AG10803 (cell line): ENCODE measurements at places on chromosomes 7 and 10.

DNA sequence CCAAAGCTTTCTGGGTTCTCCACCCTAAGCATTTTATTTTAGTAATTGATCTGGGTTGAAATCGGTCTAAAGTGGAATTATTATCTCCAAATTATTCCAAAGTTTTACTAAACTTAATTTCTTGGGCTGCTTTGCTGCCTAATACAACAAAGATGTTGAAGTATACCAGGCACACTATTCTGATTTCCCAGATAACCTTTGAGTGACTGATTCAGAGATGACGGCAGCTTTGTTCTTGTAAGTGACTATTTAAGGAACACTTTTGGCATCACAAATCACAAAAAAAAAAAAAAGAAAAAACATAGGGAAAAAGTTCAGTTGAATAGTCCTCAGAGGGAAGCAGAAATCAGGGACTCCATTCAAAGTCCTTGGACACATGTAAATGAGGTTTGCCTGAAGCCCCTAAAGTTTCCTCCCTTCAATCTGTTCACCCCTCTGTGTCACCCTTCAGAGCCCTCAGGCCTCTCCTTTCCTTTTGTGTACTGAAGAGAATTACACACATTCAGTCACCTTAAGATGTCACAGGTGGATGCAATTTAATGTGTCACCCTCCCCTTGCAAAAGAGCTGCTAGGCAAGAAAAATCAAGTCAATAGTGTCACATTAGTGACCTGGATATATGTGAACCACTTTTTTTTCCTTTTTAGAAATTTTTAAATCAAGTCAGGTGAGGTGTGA, 81.5 kb downstream of the RTKN2 start:
- DNase-seq = no peak

- peak; percentile 33 for DNase-seq
These were observed 51.1 kb upstream of the ADRB1 start for GRCh38 chr10:113992471-113993011.

- DNase-seq = no peak
These were observed 610.6 kb downstream of the ZWINT start for GRCh38 chr10:55750458-55750857.

DNA sequence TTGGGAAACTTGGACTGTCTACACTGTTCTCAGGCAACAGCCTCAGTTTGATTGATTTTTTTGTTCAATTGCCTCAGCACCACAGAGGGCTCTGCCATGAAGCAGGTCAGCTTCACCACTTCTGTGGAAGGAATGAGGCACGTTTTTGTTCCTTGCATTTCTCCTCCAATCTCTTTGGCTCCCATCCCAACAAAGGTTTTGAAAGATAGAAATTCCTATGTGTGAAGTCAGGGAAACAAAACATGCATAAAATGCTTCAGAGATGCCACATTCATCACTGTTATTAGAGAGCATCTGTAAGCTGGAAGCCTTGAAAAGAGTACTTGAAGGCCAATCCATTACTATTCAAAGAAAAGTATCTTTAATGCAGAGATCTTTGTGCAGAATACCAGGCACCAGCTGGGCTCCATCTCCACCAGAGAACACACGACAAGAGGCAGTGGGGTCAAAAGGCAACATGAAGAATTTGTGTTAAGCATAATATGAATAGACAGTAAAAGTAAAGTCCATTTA, 249.1 kb upstream of the LYZL1 start:
- DNase-seq = peak; percentile 95

DNA sequence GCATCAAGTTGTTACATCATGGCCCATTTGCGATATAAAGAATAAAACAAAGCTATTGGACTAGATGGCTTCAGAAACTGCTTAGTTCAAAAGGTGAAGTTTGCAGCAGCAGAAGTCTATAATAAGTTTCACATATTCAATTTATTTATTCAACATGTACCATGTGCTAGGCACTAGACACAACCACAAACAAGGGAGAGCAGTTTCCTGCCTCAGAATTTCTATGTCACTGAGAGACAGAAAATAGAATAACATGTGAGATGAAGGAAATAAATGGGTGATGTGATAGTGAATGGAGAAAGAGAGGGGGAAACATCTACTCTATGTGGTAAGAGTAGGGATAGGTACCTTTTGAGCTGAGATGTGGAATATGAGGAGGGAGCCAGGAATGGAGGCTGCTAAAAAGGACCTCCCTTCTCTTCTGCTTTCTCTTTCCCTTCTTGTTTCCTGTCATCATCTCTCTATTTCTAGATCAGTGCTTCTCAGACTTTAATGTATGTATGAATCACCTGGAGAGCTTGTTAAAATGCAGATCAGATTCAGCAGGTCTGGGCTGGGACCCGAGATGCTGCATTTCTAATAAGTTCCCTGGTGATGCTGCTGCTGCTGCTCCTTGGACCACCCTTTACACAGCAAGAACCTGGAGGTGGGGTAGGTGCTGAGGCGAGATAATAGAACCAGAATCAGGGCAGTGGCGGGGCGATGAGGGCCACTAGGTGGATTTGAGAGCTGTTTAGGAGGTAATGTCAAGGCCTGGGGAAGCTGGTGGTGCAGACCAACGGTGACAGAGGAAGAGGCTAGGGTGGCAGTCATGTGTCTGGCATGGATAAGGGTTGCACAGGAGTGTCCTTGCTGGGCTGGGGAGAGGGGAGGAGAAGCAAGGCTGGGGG, 13.7 kb upstream of the INMT start:
- no peak for DNase-seq

DNA sequence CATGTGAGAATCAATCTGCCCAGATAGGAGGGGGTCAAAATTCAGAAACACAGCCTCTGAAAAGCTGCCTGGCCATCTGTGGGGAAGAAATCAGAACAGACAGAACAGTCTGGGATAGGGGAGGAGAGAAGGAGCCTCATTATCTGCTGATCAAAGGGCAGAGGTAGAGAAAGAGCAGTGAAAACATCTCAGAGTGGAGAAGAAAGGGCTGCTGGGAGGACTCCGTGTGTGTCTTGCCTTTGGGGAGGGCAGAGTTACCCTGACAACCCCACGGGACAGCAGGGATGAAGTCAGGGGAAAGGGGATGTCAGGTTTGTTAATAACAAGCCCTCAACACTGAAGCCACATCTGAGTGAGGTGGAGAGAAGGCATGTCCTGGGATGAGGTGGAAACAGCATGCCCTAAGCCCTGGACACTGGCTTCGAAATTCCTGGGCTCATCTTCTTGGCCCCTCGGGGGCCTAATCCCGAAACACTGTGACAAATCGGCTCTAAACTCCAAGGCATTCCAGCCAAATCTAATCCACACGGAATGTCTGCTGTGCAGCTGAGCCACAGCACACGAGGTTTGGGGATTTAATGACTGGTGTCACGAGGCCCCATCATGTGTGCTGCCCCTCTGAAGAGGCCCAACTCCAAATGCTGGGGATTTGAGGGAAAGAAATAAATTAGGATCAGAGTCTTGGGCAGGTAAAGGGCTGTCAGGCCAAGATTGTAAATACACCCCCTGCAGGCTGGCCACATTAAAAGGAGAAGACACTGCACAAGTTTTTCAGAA, 82.8 kb upstream of the FGFR2 start:
- peak; percentile 3 for DNase-seq

- DNase-seq = no peak
These were observed 243.4 kb upstream of the PPP2R2D start for GRCh38 chr10:131657318-131657984.

DNA sequence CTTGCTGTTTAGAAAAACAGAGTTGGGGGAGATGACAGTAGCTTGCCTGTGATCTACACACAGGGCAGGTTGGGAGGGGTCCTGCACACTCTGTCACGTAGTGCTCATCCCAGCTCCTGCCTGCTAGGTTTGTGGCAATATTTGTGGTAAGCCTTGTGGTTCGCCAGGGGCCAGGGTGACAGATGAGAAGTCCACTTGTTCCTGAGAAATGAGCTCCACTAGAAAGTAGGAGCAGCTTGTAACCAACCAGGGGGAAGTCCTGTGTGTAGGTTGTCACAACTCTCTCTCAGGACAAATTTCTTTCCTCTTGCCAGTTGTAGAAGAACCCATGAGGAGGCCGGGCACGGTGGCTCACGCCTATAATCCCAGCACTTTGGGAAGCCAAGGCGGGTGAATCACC, 147.0 kb downstream of the TCF7L2 start:
- no peak for DNase-seq

- no peak for DNase-seq
These were observed 90.1 kb downstream of the FOXL3 start for GRCh38 chr7:380139-380485.

DNA sequence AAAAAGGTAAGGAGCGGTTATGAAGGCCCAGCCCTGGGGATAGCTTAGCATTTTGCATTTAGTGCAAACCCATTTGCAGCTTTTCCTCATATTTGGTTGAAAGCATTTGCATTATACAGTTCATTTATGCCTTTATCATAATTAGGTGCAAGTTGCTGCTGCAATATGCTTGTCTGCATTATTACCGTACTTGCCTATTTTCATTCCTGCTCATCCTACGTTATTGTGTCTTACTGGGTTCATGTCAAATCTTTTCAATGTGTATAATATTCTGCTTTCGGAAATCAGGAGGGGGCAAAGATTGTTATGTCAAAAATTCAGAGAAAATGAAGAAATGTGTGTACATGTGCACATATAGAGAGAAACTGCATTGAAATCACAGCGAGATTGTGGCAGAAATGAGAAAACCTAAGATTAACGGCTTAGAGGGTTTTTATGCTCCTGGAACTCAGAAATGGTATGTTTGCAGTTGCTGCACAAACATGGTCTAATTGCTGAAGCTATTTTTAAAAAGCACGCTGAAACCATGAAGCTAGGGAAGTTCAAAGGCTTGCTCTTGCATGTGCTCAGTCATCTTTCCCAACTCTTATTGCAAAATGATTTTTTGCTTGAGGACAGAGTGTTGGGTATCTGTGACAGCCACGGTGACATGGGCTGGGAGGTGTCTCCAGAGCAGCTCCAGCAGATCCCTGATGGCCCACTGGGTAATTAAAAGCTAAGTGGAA, 613.2 kb downstream of the SDK1 start:
- DNase-seq = no peak

GRCh38 chr10:61452655-61453641, at the start of gene TMEM26:
Gene TMEM26 (minus strand): TSS chr10:61453381. CDS start chr10:61453081, 300 bp downstream.
- peak; percentile 30 for DNase-seq

- peak; percentile 58 for DNase-seq
These were observed 63.3 kb upstream of the PRKG1 start for GRCh38 chr10:51010977-51011376.

DNA sequence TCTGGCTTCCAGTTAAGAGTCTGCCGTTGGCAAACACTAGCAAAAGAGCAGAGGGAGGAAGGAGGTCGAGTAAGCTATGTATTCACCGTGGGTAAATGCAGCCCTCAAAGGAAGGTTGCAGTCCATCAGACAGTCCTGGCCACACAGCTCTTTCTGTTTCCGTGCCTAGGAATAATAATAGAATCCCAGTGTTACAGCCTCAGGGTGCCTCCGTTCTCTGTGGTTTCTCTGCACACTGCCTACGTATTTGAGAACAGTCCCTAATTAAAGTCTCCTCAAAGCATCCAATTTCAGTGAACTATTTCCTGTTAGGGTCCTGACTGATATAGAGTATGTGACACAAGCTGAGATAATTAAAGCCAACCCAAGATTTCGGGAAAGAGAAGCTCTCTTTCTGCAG, 176.7 kb downstream of the GPAM start:
- no peak for DNase-seq

DNA sequence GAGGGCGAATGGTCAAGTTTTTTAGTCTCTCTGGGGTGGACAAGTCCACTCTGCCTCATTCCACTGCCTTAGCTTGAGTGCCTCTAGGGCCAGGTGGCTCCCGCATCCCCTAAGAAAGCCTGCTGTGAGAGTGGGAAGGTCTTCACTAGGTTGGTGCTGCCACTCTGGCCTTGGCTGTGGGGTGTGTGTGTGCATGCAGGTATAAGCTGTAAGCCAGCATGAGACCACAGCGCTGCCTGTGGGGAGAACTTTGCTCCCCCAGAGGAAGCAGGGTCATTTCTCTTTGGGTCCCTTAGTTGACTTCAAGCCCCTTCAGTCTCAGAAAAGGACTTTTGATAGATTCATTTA, 25.5 kb upstream of the PCBD1 start:
- no peak for DNase-seq

DNA sequence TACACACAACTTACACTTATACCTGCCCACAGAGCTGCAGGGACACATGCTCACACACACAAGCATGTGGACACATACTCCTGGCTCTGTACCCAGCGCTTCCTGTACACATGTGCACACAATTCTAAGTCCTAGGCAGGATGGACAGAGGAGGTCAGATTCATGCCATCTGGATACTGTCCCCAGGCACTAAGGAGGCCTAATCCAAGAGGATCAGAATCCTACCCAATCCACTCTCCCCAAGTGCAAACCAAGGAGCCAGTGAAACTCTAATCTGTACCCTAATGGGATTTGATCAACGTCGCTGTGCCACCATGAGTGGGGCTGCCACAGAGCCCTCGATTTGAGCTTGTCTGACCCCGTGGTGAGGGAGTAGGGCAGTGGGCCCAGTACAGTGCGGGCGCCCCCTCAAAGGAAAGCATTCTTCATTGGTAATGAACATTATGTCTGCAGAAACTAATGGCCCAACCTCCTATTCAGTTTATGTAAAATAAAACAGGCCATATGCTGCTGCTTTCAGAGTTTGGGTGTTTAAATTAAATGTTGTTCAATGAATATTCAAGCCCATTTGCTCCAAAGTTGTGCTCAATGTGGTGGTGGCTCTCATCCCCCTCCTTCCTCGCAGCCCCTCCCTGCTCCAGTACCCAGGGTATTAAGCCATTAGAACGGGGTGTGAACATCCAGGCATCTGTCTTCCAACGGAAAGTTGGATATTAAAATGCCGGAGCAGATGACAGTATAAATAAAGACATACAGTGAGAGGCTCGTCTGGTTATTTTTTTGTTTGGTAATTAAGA, 26.4 kb downstream of the RPS24 start:
- no peak for DNase-seq

DNA sequence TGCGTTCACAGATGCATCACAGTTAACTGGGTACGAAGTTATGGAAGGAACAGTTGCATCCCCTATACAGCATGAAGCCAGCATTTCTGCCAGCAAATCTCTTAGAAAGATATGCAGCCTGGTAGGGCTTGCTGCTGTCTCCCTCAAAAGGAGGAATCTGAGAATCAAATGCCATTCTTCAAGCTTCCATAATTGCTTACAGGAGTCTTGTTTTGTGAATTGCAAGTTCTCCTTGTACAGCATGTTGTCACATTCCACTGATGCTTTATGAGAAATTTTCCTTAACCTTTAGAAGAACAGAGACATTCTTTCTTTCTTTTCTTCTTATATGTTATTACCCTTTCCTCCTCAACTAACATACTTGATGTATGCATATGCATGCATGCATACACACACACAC, 134.6 kb downstream of the CHRM2 start:
- peak; percentile 64 for DNase-seq

DNA sequence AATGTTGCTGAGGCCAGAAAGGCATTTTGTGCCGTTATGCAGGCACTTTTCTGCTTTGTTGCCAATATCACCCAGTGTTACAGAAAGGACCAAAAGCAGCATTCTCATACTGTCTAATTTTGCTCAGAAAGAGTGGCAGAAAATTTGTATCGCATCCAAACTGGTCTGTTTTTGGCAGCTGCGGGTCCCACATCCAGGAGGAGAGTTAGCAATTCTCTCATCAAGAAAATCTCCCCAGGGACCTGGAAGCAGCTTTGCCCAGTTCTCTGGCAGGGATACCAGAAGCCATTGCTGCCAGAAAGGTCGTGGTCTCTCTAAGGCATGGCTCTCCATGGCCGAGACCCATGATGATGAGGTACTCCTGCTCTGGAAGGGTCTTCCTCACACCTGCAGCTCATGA, 489.2 kb upstream of the ZMIZ1 start:
- DNase-seq = no peak
